ENCODE measurements at places on chromosomes 13 and 19.

DNA sequence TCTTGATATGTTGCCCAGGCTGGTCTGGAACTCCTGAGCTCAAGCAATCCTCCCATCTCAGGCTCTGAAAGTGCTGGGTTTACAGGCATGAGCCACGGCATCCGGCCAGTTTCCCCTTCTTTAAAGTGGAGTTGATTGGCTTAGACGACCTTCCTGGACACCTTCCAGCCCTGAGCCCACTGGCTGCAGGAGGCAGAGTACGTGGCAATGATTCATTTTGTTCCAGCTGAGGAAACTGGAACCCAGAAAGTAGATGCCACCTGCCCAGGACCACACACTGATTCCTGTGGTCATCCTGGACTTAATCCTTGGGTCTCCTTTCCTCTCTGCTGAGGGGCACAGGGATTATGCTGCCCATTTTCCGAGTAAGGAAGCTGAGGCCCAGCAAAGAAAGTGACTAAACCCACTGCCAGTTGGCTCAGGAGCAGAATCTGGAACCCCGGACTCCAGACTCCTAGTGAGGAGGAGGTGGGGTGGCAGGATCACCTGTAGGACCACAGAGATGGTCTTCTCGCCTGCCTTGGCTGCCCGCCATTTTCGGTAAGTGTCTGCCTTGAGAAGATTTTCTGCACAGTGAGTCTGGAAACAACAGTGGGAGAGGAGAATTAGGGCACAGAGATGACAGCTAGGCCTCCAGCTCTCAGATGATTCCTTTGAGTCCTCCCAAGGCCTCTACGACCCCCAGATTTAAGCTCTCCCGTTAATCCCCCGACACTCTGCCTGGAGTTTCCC lies 737 bp downstream of the XRCC1 start:
- DNase-seq, result no peak

DNA sequence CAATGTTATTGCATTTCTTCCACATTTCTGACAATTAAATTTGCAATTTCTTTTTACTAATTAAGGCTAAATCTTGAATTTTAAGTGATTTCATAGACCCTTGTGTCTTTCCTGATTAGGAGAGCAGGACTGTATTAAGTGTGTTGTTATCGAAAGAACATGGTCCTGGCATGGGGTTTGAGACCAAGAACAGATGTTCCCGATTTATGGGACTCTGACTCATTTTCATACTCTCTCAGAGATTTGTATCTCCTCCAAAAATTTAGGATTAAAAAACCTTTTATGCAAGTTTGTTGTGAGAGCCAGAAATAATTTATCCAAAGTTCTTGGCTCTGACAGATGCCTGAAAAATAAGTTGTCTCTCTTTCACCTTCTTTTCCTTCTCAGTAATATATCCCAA lies 589.3 kb upstream of the ARGLU1 start:
- DNase-seq, result no peak

GRCh38 chr13:82165396-82166174 lies 1716.7 kb downstream of the SLITRK1 start:
- DNase-seq, result no peak

GRCh38 chr19:13396250-13397080 lies 109.8 kb downstream of the CACNA1A start:
- peak; percentile 67 for DNase-seq

DNA sequence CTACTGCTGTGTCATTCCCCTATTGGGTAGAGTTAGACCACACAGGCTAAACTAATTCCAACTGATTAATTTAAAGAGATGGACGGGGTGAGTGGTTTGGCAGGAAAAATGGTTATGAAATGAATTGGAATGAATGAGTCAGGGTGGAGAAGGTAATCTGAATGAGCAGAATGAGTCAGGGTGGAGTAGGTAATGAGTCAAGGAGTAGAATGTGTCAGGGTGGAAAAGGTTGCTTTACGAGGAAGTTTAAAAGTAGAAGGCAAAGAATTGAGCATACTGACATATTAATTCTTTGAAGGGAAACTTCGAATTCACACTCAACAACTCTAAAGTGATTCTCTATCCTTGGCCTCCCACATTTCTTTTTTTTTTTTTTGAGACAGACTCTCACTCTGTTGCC lies 12.7 kb upstream of the ZNF121 start:
- no peak for DNase-seq

GRCh38 chr19:15290166-15290565 lies 42.2 kb downstream of the BRD4 start:
- no peak for DNase-seq

DNA sequence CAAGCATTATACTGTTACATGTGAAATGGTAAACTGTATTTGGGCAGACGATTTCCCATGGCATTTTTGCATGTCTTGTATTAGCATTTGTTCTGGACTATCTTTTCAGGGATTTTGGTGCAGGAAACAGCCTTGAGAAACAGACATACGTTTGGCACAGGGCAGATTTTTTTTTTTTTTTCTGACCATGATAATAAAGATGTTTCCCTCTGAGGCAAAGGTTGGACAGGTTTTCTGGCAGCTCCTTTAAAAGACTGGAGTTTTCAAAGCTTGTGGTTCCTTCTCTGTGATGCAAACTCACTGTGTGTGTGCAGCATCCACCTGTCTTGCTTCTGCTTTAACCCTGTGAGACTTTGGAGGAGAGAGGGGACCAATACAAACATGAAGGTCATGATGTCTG lies 63.0 kb downstream of the NBEA start:
- DNase-seq, result no peak

- no peak for DNase-seq
Observed at GRCh38 chr13:103184413-103184812, 118.2 kb upstream of the SLC10A2 start.

GRCh38 chr13:46396341-46396740 lies 9.3 kb upstream of the RUBCNL start:
- DNase-seq, result no peak

- DNase-seq, result no peak
Observed at GRCh38 chr19:13029301-13029880, 34.1 kb downstream of the NFIX start.

- DNase-seq, result no peak
Observed at GRCh38 chr13:23883255-23883654, 5.9 kb downstream of the MIPEP start.

- peak; percentile 44 for DNase-seq
Observed at GRCh38 chr19:13764821-13765394, 586 bp downstream of the MRI1 start.

- DNase-seq, result no peak
Observed at GRCh38 chr19:47066376-47067214, 18.2 kb upstream of the TMEM160 start.

GRCh38 chr19:44050740-44051649 lies 841 bp upstream of the ZNF223 start:
- DNase-seq, result no peak

DNA sequence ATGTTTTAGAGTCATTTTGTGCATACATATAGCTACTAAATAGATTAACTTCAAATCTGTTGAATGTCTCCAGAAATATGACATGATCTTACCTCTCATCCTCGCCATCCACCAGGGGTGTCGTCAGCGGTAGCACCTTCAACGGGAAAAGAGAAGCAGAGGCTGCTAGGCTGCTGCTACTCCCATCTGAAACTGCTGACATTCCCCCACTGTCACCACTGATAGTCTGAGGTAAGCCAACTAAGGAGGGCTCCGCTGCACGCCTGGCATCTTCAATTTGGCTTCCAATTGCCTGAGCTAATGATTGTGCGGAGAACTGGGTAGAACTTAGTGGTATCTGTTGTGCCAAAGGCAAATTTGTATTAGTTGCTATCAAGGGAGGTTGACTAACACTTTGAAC lies 3.1 kb downstream of the TSC22D1 start:
- DNase-seq, result no peak

DNA sequence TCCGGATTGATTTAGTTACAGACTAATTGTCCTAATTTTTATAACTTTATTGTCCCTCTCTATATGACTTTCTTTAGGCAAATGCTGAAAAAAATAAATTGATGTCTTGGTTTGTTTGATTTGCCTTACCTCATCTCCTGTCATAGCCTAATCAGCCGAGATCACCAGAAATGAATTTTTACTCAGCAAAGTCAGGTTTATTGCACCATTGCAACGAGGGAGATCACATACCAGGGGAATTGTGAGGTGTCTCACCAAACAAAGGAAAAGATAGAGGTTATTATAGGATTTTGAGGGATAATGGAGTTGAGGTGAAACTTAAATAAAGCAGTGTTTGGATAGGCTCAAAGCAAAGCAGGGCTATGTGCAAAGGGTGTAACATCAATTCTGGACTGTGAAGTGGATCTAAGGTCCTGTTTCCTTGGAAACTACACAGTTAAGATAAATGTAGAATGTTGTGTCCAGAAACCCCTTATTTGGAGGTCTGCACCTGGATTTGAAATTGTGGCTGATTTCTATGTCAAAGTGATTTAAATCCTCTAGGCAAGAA lies 372.6 kb downstream of the OXGR1 start:
- DNase-seq, result no peak

DNA sequence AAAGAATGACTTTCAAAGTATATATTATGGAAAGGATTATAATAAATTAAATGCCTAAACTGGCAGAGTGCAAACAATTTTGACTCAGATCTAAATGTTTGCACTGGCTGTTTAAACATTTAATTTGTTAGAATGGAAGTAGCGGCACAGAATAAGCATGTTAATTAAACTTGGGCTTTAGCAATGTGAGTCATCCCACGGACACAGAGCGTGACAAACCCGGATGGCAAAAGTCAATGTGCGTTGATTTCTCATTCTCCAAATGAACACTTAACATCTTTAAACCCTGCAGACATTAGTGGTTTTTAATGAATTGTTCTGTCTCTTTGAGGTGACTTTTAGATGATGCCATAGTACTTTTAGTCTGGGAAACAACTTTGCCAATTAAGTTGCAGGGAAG lies 38.4 kb downstream of the PCDH8 start:
- DNase-seq, result no peak

DNA sequence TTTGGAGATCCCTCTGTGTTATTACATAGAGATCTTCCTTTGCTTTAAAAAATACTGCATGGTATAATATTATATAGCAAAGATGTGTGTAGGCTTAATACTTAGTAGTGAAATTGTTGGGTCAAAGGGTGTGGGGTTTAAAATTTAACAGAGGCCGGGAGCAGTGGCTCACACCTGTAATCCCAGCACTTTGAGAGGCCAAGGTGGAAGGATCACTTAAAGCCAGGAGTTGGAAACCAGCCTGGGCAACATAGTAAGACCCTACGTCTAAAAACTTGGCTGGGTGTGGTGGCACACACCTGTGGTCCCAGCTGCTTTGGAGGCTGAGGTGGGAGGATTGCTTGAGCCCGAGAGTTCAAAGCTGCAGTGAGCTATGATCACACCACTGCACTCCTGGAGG lies 22.3 kb upstream of the CEBPA start:
- DNase-seq, result no peak

GRCh38 chr13:100124265-100124664 lies 35.4 kb downstream of the PCCA start:
- no peak for DNase-seq

DNA sequence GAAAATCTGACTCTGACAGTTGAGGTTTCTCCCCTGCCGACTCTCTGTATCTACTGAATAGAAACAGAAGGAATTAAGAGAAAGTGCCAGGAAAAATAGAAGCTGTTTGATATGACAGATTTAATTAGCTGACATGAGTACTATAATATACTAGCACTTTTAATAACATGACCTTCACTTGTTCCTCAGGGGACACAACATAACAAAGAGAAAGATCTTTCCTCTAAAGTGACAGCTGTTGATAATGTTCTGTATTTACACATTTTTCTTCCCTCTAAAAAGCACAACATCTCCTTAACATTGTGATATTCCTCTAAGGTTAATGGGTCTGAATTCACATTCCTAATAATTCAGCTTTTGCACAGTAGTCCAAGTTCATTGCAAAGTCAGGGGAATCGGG lies 1136.0 kb downstream of the PCDH17 start:
- DNase-seq, result no peak

DNA sequence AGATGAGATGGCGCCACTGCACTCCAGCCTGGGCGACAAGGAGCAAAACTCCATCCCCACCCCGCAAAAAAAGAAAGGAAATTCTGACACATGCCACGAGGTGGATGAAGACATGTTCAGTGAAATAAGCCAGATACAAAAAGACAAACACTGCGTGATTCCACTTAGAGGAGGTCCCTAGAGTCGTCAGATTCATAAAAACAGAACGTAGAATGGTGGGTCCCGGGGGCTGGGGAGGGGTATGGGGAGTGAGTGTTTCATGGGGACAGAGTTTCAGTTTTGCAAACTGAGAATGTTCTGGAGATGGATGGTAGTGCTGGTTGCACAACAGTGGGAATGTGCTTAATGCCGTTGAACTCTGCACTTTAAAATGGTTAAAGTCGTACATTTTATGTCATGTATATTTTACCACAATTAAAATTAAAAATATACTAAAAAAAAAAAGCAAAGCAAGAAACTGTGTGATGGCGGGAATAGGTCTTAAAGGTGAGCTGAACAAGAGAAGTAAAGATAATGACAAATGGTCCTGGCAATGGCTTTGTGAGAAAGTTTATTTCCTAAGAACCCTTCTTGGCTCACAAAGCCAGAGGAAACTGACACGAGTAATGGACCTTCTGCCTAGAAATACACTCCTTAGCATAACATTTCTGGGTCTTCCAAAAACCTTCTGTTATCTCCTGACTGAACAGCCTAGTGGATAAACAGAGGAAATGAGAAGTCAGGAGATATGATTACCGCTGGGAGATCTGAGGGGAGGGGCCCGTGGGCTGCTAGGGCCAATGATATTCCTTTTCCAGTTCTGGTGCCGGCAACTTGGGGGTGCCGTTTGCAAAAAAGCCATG lies 4.2 kb upstream of the SPC24 start:
- peak; percentile 75 for DNase-seq

DNA sequence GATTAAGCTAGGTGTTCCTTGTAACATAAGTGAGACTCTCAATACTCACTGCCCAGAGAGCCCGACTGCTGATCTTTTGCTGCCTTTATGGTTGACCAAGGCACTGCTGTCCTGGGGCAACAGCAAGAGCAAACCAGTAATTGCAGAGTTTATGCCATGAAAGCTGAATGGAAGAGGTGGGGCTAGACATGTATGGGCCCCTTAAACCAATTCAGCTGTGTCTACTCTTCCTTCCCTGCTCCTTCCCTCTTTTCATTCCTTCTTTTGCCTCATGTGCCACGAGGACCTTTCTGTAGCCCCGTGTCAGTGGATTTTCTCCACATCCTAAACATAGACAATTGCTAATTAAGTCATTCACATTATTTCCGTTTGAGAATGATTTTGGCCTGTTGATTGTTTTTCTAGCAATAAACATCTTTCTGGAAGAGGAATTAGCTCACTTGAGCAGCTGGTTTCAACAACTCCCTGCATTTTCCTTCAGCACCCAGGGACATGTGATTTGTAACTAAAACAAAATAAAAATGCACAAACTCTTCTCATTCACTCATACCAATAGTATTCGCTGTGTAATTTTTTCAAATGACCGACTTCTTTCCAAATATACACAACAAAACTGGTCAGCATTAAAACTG lies 40.5 kb downstream of the RAP2A start:
- DNase-seq, result no peak
